Activated naive CD8-positive, alpha-beta T cell treated with anti-CD3 and anti-CD28 coated beads, Interleukin-2, amount 10 ng/mL, durations not matched to agents 7 days and 5 days (primary cell): ENCODE measurements at places on chromosomes 13 and 19. TPM values are rescaled to one million over a fixed set of nuclear protein-coding genes. Genes with fewer than 3 reads are reported as not detected.

DNA sequence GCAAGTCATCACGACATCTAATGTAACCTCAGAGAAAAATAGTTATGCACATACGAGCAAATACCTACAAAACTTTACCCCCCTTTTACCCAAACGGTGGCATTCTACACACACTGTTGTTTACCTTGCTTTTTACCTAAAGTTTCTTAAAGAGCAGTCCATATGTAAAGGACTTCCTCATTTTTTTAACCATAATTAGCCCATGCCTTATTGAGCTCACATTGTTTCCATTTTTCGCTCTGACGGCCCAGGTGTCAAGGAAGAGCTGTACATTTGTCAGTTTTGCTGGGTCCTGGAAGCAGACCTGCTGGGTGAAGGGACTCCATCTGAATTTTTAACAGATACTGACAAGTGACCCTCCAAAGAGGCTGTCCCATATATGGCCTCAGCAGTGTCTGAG, 89.4 kb downstream of the STK24 start:
- DNase-seq, result no peak

DNA sequence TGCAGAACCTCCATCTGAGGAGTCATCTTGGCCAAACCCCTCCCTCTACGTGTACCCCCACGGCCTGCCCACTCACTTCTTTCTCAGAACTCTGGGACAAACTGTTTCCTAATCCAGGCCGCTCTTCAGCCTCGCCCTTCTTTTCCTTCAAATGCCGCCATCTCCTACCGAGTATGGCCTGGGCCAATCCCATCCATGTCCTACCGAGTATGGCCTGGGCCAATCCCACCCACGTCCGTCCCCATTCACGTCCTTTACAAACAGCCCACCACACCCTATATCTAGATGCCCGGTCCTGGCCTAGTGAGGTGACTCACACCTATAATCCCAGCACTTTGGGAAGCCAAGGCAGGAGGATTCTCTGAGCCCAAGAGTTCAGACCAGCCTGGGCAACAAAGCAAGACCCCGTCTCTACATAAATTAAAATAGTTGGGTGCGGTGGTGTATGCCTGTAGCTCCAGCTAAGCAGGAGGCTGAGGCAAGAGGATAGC, 1.1 kb downstream of the TMEM160 start:
- DNase-seq, result no peak

- no peak for DNase-seq
Measured at GRCh38 chr19:43422000-43422688, 7.5 kb downstream of the TEX101 start.

- no peak for DNase-seq
Measured at GRCh38 chr19:36051637-36052036, 2.4 kb downstream of the THAP8 start.

IGFL2 gene
- total RNA-seq, result not detected

DNA sequence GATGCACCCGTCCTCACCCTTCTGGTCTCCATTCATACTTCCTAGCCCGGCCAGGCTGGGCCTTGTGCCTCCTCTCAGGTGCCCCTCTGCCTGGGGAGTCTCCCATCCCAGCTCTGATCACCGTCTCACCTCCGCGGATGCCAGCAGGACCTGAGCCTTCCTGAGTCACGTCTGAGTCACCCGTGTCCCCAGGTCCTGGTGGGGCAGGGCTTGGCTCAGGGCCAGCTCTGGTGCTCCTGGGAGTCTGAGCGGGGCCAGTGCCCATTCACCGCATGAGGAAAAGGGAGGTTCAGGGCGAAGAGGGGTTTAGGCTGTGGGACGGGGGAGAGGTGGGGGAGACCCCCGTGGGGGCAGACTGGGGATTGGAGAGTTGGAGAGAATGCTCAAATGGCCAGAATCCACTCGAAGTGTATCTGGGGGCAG, 593 bp downstream of the ATP8B3 start:
- DNase-seq, result peak; percentile 53

UFM1 gene
- total RNA-seq, result 44.1 TPM

MATK gene
- total RNA-seq, result 31.8 TPM

SULT2A1 gene
- not detected for total RNA-seq

DNA sequence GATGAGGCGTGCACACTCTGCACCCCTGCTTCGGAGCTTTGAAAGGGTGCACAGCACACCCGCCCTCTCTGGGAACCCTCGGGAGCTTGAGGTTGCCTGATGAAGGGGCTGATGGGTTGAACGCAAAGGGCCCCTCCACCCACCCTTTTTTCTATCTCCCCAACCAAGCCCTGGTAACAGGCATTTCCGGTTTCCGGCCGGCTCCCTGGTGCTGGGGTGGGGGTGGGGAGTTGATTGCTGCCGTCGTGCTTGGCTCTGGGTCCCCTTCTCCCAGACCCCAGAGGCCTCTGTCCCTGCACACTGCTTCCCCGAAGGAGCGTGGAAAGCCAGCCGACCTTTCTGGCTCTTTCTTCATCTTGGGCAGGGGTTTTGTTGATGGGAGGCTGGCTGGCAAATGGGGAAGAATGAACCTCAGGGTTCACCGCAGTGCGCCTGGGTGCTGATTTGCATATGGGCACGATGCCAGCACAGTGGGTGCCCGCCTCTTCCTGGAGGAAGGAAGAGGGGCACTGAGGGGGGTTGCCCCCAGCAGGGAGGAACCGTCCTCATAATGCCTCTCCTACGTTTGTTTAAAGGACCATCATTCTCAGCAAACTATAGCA, 29.1 kb downstream of the VAV1 start:
- peak; percentile 76 for DNase-seq

DNA sequence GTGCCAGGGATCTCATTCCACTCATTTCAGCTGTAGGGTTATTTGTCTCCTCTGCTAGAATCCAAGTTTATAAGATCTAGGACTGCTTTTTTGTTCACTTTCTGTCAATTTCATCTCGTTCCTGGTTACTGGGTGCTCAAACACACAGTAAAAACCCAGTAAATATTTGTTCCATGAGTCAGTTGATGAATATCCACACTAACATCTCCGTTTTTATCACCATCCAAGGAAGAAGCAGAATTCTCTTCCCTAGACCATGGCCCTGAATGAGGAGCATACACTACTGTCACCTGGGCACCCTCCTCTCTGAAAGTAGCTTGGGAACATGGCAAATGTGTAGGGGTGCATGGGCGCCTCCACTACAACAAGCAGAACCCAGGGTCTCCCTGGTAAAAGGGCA, 390.8 kb downstream of the FOXO1 start:
- DNase-seq, result no peak

GRCh38 chr19:45778010-45778661, 4.2 kb downstream of the DMPK start:
- DNase-seq, result no peak

DNA sequence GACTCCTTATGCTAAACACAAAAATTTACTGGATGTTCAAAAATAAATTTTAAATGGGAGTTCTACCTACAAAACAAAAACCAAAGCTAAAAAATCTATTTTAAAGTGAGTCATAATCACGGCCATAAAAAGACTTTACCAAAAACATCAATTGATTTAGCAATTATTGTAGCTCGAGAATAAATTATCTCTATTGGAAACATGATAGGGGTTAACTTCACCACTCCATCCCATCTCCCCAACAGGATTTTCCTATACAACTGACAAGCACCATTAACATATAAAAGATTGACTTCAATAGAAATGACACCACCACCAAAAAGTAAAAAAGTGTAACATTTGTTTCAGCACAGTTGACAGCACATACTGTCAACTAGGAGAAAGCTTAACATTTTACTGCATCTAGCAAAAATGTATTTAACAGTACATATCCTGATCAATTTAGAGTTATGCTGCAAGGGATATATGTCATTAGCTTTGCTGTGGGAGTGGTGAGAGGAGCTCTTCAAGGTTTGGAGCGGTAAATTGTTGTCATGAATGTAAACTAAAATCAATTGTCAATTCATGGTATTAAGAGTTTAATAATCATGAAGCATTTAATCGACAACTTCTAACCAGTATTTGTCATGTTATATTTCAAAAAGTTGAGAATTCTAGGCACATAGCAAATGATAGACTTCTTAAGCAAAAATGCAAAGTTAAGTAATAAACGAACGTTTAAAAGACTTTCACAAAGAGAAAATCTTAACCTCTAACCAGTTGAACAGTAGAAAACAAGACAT, 3.8 kb downstream of the UBL3 start:
- DNase-seq, result no peak

DNA sequence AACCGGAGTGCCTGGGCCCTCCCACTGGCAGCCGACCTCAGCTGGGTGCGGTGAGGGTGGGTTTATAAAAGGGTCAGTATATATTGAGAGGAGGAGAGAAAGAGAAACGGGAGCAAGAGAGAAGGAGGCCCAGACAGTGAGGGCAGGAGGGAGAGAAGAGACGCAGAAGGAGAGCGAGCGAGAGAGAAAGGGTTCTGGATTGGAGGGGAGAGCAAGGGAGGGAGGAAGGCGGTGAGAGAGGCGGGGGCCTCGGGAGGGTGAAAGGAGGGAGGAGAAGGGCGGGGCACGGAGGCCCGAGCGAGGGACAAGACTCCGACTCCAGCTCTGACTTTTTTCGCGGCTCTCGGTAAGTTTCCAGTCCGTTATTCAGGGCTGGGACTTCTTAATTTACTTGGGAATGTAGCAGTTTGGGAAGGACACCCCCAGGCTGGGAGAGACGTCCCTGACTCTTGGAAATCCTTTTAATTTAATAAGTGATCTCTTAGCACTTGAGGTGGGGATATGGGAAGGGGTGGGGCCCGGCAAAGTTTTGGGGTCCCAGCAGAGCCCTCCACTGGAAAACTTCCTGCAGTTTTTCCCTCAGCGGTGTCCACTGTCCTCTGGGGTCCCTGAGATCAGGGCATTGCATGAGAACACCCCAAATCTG, at the start of gene EMP3:
Gene EMP3 (plus strand): TSS at position 288 of the 646 bp plus-strand sequence. CDS start 1,293 bp downstream, outside the sequence.
- DNase-seq, result peak; percentile 78

- no peak for DNase-seq
Measured at GRCh38 chr13:79423801-79424642, 18.0 kb upstream of the RBM26 start.

DNA sequence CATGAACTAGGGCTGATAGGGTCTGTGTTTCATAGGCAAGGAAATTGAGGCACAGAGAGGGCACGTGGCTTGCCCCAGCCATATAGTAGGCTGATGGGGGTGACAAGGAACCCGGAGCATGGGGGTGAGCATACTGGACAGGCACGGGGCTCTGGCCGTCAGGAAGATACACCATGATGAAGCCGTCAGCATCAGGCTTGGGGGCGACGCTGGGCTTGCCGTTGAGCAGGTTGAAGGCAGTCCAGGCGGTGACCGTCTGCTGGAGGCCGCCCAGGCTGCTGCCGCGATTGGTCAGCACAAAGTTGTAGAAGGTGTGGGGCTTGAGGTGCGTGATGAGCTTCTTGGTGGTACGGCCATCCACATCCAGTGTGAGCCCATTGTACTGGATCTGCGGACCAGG, 119.7 kb downstream of the PTPRS start:
- no peak for DNase-seq

ANKLE1 gene
- total RNA-seq, result 5.8 TPM
